Tracheal epithelial cell (primary cell): ENCODE measurements at places on chromosomes 16 and 17. TPM values are rescaled to one million over a fixed set of nuclear protein-coding genes. Genes with fewer than 3 reads are reported as not detected.

Gene PRRT2
- not detected in 2 replicates for total RNA-seq

Gene CD19
- total RNA-seq, result not detected in 2 replicates

Gene ZMYND15
- total RNA-seq, result 0.21 and 1.2 TPM in 2 replicates

Gene MMP2
- total RNA-seq, result 1.7 and 9.9 TPM in 2 replicates

Gene CX3CL1
- 2.4 TPM in 1 of 2 replicates, not detected in the other for total RNA-seq

Gene ANKFN1
- under 0.01 TPM in 1 of 2 replicates, not detected in the other for total RNA-seq

Gene HLF
- under 0.01 and 0.24 TPM in 2 replicates for total RNA-seq

Gene GRAP
- 1.5 TPM in 1 of 2 replicates, not detected in the other for total RNA-seq

Gene NPIPB13
- 0.72 and 2.8 TPM in 2 replicates for total RNA-seq

Gene EFCAB13
- total RNA-seq, result 0.85 and 7.5 TPM in 2 replicates

Gene SCARF1
- total RNA-seq, result 0.21 and 0.48 TPM in 2 replicates

Gene LRRC46
- total RNA-seq, result not detected in 2 replicates

Gene C17orf78
- total RNA-seq, result not detected in 2 replicates

Gene KRTAP4-1
- total RNA-seq, result not detected in 2 replicates

Gene SPOP
- total RNA-seq, result 34.7 and 36.2 TPM in 2 replicates

Gene SPATA22
- total RNA-seq, result 0.24 TPM in 1 of 2 replicates, not detected in the other

Gene BMERB1
- total RNA-seq, result 4.1 and 9.8 TPM in 2 replicates

Gene PRSS36
- total RNA-seq, result 1.9 and 2.8 TPM in 2 replicates

Gene OGFOD3
- 29.2 and 34.5 TPM in 2 replicates for total RNA-seq

Gene ARL2BP
- 72.5 and 87.2 TPM in 2 replicates for total RNA-seq

Gene NAT9
- total RNA-seq, result 34.0 and 37.7 TPM in 2 replicates

Gene ABCC12
- not detected in 2 replicates for total RNA-seq

Gene MYOCD
- total RNA-seq, result under 0.01 TPM in 1 of 2 replicates, not detected in the other

Gene FOXL1
- total RNA-seq, result 0.72 and 2.8 TPM in 2 replicates

Gene TMC7
- total RNA-seq, result 3.4 and 5.3 TPM in 2 replicates

Gene PIK3R6
- total RNA-seq, result not detected in 2 replicates

Gene GPRC5C
- 36.2 and 36.9 TPM in 2 replicates for total RNA-seq

Gene TMEM219
- 66.7 and 80.6 TPM in 2 replicates for total RNA-seq

Gene RASD1
- total RNA-seq, result 3.6 TPM in 1 of 2 replicates, not detected in the other

Gene CCL4
- not detected in 2 replicates for total RNA-seq
